ENCODE measurements at places on chromosomes 4 and X. TPM values are rescaled to one million over a fixed set of nuclear protein-coding genes. Genes with fewer than 3 reads are reported as not detected.

DNA sequence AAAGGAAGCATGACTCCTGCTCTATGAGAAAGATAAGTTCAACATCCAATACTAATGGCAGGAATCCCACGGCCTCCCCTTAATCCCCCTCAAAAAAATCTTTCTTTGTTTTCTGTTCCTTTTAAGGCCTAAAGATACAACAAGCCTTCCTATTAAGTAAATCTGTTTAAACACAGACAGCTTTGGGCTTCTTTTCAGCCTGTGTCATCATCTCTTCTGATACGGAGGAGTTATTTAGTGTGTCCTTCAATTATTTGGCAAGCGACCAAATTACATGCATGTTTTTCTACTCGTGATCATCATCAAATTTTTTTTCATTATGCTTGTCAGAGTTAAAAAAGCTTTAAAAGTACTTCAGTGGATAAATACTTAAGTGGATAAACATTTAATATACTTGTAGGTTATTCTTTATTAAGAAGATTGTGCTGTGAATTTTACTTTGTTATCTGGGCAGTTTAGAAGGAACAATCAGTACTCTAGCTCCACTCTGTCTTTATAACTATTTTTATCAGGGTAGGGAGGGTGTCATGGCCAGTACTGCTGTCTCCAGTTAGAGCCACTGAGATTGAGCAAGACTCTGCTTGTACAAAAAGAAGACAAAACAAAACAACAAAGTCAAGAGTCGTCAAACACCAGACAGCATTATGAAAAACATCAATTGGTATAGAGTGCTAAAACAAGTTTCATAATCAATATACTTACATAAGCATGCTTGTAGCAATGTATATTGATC, 210.7 kb downstream of the PRR32 start:
- DNase-seq = no peak

DNA sequence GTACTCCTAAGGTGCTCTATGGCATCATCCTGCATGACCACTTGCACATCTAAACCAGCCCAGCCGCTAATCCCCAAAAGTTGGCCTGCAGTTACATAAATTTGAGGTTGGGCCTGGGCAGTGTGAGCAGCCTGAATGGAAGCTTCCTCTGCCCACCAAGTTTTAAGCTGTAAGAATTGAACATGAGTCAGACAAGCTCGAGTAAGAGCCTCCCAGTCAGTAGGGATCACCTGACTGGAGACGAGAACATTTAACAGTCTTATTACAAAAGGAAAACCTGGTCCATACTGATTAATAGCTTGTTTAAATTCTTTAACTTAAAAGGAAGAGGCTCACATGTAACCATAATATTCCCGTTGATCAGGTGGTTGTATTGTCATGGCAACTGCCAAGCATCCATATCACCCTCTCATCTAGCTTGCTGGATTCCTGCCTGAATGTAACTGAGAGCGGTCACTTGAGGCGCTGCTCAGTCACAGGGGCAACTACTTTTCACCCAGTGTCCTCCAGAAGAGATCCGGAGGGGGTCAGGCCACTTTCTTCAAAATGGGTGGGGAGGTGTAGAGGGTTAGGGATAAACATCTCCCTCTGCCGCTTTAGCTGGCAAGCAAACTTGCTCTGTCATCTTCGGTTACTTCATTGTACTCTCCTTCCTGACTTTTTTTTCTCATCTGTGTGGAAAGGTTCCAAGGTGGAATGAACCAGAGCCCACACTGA, 56.6 kb upstream of the WDR1 start:
- peak; percentile 80 for DNase-seq

GRCh38 chr4:154230091-154230490, 261.5 kb downstream of the DCHS2 start:
- DNase-seq = no peak

DNA sequence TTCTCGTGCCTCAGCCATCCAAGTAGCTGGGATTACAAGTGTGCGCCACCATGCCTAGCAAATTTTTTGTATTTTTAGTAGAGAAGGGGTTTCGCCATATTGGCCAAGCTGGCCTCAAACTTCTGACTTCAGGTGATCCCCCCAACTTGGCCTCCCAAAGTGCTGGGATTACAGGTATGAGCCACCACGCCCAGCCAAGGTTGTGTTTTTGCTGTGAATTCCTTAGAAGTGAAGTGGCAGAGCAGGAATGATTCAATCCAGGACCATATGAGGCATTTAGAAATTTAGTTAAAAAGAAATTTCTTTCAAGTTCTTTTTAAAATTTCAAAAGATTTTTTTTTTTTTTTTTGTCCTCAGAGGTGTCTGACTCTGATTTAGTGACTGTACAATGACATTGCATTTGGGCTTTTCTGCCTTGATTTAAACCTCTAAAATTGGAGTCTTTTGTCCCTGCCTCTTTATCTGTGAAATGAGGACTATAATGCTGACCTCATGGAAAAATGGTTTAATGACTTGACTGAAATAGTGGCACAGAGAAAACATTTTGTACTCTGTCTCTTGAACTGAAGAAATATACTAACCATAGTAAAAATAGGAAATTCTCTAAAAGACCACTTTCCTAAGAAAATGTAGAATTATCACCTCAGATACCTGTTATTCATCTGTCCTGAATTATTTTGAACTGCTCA, 59.9 kb downstream of the CXCL13 start:
- no peak for DNase-seq

KLHL34 gene
- total RNA-seq = not detected

AMER1 gene
- 0.65 TPM for total RNA-seq

RPS6KA6 gene
- 0.99 TPM for total RNA-seq

HAND2 gene
- total RNA-seq = not detected

USP17L13 gene
- not detected for total RNA-seq

AMTN gene
- total RNA-seq = not detected

BEX5 gene
- total RNA-seq = not detected

Data from lung microvascular endothelial cell (primary cell).